ENCODE measurements at places on chromosomes 5 and 9. TPM values are rescaled to one million over a fixed set of nuclear protein-coding genes. Genes with fewer than 3 reads are reported as not detected.

Gene RLN2
- total RNA-seq, result not detected

Gene COL15A1
- total RNA-seq, result 130 TPM

Gene ARSI
- 2.3 TPM for total RNA-seq

Gene FSTL4
- total RNA-seq, result not detected

Gene EIF4E1B
- total RNA-seq, result not detected
